ENCODE measurements at places on chromosomes 11 and 22. TPM values are rescaled to one million over a fixed set of nuclear protein-coding genes. Genes with fewer than 3 reads are reported as not detected.

Gene TMA7B
- total RNA-seq: not detected

DNA sequence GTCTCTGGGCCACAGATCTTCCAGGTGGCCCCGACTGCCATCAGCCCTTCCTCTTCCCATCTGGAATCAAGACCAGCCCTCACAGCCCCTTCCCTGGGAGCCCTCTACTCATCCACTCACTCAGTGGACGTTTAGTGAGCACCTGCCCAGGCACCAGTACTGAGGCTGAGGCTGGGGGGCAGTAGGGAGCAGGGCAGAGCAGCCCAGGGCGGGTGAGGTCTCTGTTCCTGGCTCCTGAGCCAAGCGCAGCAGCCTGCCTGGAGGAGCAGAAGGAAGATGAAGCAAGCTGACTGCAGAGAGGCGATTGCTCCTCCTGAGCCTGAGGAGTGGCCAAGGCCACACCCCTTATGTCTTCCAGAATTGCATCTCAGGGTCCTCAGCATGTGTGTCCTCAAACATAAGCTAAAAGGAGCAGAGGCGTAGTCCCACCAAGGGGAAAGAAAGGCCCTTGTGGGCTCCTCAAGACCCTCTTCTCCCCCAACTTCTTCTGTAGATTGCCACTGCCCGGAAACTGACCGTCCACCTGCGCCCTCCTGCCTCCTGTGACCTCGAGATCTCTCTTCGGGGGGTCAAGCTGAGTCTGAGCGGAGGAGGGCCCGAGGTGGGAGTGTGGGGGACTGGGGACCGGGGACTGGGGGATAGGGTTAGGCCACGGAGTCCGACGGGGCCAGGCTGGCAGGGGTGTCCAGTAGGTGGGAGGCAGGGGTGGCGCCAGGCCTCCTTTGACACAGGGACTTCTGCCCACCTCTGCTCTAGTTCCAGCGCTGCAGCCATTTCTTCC is 5.8 kb downstream of the MAPK8IP2 start:
- peaks cover 8% of the 10 kb centered on the region for H3K4me1 ChIP-seq
- DNase-seq: no peak
- no peak overlapping the region for H3K27ac ChIP-seq
- no peak overlapping the region for H3K4me3 ChIP-seq
- peaks cover 26% of the 10 kb centered on the region for H3K27me3 ChIP-seq
- H3K36me3 ChIP-seq: no peaks in the 10 kb centered on the region

GRCh38 chr11:83687787-83688186 is 401.6 kb upstream of the CCDC90B start:
- H3K27me3 ChIP-seq: no peaks in the 10 kb centered on the region
- H3K27ac ChIP-seq: no peak overlapping the region
- H3K36me3 ChIP-seq: no peaks in the 10 kb centered on the region
- H3K4me1 ChIP-seq: peaks cover 22% of the 10 kb centered on the region
- H3K4me3 ChIP-seq: no peak overlapping the region

DNA sequence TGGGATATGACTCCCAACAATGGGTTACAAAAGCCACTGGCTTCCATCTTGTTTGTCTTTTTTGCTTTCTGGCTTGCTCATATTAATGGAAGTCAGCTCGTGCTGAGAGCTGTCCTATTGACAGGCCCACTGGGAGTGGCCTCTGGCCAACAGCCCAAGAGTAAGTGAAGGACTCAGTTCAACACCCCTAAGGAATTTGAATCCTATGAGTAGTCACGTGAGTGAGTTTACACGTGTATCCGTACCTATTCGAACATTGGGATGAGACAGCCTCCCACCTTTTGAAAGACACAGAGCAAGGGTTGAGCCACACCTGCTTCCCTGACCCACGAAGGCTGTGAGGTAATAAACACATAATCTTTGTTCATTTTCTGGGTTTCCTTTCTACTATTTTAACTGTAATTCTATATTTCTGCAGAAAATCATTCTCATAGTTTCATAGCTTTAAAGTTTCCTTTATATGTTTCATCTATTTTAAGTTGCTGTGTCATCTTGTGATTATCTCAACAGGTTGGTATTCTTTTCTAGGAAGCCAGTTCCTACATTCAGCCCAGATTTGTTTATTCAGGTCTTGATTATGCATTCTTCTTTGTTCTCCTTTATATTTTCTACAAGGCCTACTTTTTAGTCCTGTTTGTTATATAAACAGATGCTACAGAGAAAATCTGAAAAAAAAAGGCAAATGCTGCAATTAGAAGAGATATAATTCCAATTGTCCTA is 802.3 kb downstream of the CNTN5 start:
- no peaks in the 10 kb centered on the region for H3K36me3 ChIP-seq
- no peaks in the 10 kb centered on the region for H3K4me1 ChIP-seq
- no peak overlapping the region for H3K27ac ChIP-seq
- H3K4me3 ChIP-seq: no peak overlapping the region

Gene TENM4
- 25.0 TPM for total RNA-seq

- H3K36me3 ChIP-seq: peaks cover 31% of the 10 kb centered on the region
- no peak overlapping the region for H3K4me3 ChIP-seq
- peaks cover 6% of the 10 kb centered on the region for H3K4me1 ChIP-seq
- H3K27ac ChIP-seq: no peak overlapping the region
- DNase-seq: no peak
Measured at GRCh38 chr22:44609400-44609988, 92.5 kb upstream of the PRR5 start.

Gene OR51Q1
- not detected for total RNA-seq

DNA sequence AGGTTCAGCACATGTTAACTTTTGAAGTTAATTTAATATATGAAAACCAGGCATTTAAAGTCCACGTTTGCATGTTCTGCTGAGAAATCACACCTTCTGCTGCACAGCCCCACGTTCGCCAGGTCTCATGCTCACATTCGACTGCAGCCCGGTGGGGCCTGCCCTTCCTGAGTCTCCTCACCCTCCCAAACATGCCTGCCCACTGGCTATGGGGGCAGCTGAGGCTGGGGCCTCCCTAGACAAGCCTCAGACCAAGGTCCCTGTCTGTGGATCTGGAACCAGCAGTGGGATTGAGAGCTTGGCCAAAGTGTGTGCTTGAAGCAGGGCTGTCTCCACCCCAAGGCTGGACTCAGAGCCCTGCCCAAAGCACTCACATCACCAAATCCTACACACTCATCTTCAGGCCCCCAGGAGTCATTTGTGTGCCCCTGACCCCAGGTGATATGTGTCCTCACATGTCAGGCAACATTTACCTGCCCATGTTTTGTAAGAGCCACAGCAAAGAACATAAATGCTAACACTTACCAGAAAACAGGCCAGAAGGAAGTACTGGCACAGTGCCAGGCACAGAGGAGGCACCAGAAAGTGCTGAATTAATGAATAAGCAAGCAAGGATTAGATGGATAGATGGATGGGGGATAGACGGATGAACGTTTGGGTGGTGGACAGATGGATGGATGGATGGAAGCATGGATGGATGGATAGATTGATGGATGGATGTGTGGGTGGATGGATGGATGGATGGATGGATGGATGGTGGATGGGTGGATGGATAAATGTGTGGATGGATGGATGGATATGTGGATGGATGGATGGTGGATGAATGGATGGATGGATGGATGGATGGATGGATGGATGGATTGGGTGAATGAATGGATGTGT is 9.4 kb upstream of the FADD start:
- no peak for DNase-seq
- H3K4me1 ChIP-seq: peaks cover 3% of the 10 kb centered on the region
- H3K36me3 ChIP-seq: no peaks in the 10 kb centered on the region
- H3K27ac ChIP-seq: no peak overlapping the region
- no peak overlapping the region for H3K4me3 ChIP-seq

Gene C22orf42
- 0.78 TPM for total RNA-seq

Gene GLYAT
- 0.32 TPM for total RNA-seq

- H3K4me3 ChIP-seq: no peak overlapping the region
- H3K27me3 ChIP-seq: peaks cover 5% of the 10 kb centered on the region
- H3K27ac ChIP-seq: no peak overlapping the region
Measured at GRCh38 chr11:7793233-7793632, 3.5 kb downstream of the OR5P2 start.

DNA sequence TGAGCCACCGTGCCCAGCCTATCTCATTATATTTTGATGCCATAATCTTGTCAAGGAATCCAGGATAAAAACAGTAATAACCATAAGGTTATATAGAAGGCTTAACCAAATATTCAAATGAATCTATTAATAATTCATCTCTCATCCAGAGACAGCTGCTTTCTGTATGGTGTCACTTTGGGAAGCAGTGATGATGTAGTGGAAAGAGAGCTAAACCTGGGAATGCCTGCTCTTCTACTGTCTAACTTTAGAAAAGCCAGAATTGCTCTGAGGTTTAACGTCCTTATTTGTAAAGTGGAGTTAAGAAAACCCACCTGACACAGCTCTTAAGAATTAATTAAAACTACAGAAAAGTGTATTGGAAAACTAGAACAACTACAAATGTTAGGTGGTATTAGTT is 29.3 kb upstream of the OR10D3 start:
- no peak overlapping the region for H3K4me3 ChIP-seq
- H3K4me1 ChIP-seq: peaks cover 2% of the 10 kb centered on the region
- H3K27me3 ChIP-seq: peaks cover 21% of the 10 kb centered on the region
- DNase-seq: no peak
- no peak overlapping the region for H3K27ac ChIP-seq
- no peaks in the 10 kb centered on the region for H3K36me3 ChIP-seq

DNA sequence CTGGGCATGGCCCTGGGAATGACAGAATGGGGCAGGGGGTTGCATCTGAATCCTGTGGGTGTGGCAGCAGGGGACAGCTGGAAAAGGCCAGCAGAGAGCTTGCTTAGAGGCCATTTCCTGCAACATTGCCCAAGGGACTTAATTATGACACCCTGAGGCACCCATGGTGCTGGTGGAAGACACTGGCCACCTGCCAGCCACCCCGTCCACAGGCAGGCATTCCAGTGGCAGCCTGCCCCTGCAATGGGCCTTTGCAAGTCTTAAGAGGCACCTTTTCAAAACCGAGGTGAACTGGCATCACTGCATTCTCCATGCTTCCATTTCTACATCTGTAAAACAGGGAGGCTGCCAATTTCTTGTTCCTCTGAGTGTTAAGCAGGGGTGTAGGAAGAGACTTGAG is 21.6 kb upstream of the SUSD2 start:
- no peak overlapping the region for H3K4me3 ChIP-seq
- H3K27me3 ChIP-seq: 0 out of 2 replicates have a peak, but pooled peaks cover 3% of the 10 kb centered on the region
- no peak for DNase-seq
- no peak overlapping the region for H3K27ac ChIP-seq

- H3K36me3 ChIP-seq: no peaks in the 10 kb centered on the region
- H3K4me3 ChIP-seq: no peak overlapping the region
Measured at GRCh38 chr11:45730014-45730413, 64.6 kb upstream of the CHST1 start.

Gene IL17REL
- total RNA-seq: 0.34 TPM

- no peak overlapping the region for H3K4me3 ChIP-seq
- peaks cover 9% of the 10 kb centered on the region for H3K4me1 ChIP-seq
- no peak for DNase-seq
- no peaks in the 10 kb centered on the region for H3K27me3 ChIP-seq
Measured at GRCh38 chr11:78742430-78742829, 167.8 kb upstream of the NARS2 start.

- peak; percentile 56 for DNase-seq
- H3K36me3 ChIP-seq: no peaks in the 10 kb centered on the region
- H3K27ac ChIP-seq: no peak overlapping the region
- peaks cover 22% of the 10 kb centered on the region for H3K27me3 ChIP-seq
Measured at GRCh38 chr11:124195189-124195734, 12.1 kb downstream of the OR10D3 start.

Gene AIFM3
- 2.6 TPM for total RNA-seq

DNA sequence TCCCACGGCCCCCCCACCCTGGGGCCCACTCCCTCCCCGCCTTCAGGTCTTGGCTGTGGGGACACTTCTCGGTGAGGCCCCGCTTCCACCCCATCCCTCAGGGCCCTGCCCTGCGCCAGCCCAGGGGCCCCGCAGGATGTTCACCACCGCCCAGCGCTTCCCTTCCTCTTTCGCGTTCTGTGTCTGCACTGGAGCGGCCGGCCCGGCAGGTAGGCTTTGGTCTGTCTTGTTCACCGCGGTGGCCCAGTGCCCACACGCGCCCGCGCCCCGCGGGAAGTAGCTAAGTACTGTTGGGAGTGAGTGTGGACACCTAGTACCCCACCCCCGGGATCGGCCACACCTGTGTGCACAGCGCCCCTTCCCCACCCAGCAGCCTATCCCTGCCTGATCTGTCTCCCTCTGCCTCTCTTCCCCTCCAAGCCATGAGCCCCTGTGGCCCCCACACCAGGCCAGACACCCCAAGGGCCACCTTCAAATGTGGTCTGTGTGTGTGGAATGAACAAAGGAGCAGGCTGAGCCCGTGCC is 85.4 kb downstream of the WNT7B start:
- H3K36me3 ChIP-seq: no peaks in the 10 kb centered on the region
- DNase-seq: no peak
- H3K4me1 ChIP-seq: peaks cover 7% of the 10 kb centered on the region
- H3K27me3 ChIP-seq: no peaks in the 10 kb centered on the region
- H3K4me3 ChIP-seq: no peak overlapping the region

DNA sequence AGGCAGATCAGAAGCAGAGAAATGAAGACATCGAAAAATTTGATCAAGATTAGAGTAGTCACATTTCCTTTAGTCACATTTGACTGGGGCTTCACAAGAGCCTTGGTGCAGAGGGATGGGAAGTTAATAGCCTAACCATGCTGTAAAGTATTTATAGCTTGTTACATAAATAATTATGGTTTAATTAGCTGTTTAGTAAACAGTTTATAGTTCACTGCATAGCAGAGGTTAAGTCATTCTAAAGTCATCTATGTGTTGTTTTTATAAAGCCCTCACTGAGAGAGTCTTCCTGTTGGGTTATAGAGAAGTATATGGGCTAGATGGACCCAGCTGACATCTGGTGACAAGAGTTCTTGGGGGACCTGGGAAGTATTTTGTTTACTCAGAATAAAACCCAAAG is 47.1 kb downstream of the INSC start:
- no peaks in the 10 kb centered on the region for H3K4me1 ChIP-seq
- no peaks in the 10 kb centered on the region for H3K27me3 ChIP-seq
- no peak overlapping the region for H3K4me3 ChIP-seq
- DNase-seq: no peak

Gene CD248
- total RNA-seq: 2.6 TPM

DNA sequence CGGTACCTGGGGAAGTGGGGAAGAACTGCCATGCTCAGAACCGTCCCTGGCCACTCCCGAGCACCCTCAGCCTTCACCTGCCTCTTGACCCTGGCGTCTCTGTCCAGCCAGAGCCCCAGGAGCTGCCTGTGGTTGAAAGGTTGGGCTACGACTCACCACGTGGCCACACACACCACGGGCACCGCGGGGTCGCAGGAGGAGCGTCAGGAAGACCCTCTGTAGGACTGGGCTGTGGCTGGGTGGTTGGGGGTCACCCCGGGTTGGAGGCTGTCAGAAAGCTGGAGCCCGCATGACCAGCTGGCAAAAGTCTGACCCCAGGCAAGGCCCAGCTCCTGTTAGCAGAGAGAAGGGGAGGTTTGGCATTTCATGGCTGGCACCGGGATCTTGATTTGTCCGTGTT is 11.5 kb downstream of the KRTAP5-5 start:
- no peaks in the 10 kb centered on the region for H3K36me3 ChIP-seq
- no peak overlapping the region for H3K4me3 ChIP-seq
- H3K4me1 ChIP-seq: peaks cover 3% of the 10 kb centered on the region
- no peaks in the 10 kb centered on the region for H3K27me3 ChIP-seq

Gene TMEM132A
- 114 TPM for total RNA-seq

All from WTC11 (cell line).